ENCODE measurements at places on chromosomes 7 and 10.
A peak's percentile ranks its signal among the peaks of the same experiment; 100 is the strongest.

GRCh38 chr10:96921655-96922054, 89.6 kb downstream of the LCOR start:
- DNase-seq: no peak

- peak; percentile 10 for DNase-seq
These were observed 169.4 kb downstream of the ARHGAP12 start for GRCh38 chr10:31759124-31759798.

DNA sequence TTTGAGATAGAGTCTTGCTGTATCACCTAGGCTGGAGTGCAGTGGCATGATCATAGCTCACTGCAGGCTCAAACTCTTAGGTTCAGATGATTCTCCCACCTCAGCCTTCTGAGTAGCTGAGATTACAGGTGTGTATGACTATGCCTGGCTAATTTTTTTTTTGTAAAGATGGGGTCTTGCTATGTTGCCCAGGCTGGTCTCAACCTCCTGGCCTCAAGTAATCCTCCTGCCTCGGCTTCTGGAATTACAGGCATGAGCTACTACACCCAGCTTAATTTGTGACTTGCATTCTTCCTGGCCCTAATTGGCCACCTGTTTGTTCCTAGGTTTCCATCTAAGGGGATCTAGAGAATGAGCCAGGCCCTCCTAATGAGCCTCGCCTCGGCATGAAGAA, 9.3 kb downstream of the ARHGAP22 start:
- DNase-seq: no peak

- DNase-seq: no peak
These were observed 194.8 kb upstream of the PTN start for GRCh38 chr7:137538361-137538762.

- DNase-seq: no peak
These were observed 23.0 kb downstream of the PTPRN2 start for GRCh38 chr7:158564663-158565035.

- peak; percentile 12 for DNase-seq
These were observed 9.1 kb downstream of the EN2 start for GRCh38 chr7:155466814-155467733.

DNA sequence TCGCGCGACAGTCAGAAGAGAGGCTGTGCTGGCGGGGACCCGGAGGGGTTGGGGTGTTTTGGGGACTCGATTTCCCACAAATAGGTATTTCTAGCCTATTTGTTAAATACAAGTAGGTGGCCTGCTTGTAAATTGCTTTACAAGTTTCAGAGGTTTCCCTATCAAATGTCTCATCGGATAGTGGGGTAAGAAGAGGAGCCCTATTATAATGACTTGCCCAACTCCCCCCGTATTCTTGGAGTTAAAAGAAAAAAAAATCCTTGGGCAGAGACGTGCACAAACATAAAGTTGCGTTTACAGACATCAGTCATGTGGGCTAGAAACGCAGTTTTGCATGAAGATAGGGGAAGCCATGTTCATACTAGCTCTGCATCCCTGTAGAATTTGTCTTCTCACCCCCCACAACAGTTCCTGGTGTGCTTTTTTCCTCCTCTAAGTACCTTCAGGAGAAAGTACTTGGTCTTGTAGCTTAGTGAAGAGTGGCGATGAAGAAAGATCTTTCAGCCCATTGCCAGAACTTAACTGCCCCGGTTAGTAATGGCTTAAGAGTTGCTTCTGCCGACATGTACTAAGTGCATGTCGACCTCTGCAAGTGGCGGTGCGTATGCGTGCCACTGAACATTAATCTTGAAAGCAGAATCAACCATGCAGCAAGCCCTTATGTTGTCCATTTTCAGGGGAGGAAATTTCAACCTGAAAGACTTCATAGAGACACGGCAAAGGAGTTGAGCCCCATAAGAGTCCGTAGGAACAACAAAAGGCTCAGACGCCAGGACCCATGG, 832 bp upstream of the TIAL1 start:
- no peak for DNase-seq

DNA sequence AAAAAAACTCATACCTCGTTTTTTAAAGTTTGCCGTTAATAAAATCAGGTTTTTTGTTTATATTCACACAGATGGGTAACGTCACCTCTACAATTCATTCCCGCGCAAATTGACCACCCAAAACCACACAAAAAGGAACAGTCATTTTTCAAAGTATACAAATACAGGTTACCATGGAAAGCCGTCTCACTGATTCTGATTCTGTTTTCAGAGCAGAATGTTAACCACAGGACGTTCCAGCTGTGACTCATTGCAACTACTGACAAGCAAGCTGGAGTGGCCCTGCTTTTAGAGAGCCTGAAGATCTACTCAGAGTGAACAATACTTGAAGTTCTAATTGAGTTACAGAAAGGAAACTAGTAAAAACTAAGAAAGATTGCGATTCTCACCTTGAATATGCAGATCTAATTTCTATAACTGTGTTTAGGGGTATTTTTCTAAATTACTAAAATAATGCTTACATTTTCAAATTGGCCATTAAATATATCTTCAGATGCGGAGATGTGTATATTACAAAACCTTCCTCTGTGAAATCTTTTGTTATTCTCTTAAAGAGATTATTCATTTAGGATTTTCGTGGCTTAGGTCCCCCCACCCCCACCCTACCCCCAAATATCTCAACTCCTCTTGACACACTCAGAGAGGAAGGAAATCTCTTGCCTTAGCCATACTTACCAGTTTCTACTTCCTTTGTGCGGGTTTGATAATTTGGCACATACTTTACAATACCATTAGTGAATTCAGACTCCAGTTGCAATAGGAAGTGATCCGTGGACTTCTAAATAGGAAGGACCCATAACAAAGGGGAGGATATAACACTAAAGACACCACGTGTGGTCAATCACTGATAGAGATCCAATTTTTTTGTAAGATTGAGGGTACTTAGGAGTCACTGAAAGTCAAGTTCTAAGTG, 106.0 kb downstream of the CUBN start:
- no peak for DNase-seq

DNA sequence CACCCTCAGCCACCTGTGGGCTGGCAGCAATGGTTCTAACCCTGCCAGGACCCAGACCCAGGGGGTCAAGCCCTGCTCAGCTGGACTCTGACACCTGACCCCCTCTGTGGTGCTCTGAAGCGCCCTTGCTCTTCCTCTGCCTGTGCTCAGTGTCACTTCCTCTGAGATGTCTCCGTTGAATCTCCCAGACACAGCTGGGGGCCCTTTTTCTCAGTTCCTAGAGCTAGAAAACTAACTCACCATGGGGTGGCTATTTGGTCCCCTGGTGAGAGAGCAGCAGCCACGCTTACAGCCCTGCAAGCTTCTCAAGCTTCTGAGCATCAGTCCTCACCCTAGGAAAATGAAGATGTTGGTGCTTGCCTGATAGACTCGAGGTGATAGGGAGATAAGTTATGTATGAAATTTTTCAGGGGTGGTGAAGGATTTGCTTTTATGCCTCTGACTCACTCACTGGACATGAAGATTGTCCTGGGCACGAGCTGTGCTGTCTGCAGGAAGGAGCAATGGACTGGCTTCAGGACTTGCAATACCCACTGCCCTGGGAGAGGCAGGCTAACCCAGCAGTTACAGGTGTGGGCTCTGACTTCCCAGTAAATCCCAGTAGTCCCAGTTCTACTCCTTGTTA, 29.6 kb downstream of the COL13A1 start:
- no peak for DNase-seq

- no peak for DNase-seq
These were observed 294.5 kb downstream of the AUTS2 start for GRCh38 chr7:69892790-69893189.

GRCh38 chr7:44987996-44988395, 9.2 kb upstream of the MYO1G start:
- no peak for DNase-seq

- DNase-seq: no peak
These were observed at the start of gene GFRA1 for GRCh38 chr10:116272440-116273283. Gene GFRA1 (minus strand): TSS chr10:116273206. CDS start chr10:116272029, 1,177 bp downstream.

- no peak for DNase-seq
These were observed 442 bp downstream of the ANKRD2 start for GRCh38 chr10:97573021-97573420.

GRCh38 chr7:94396596-94396995, 1.9 kb downstream of the COL1A2 start:
- no peak for DNase-seq

GRCh38 chr7:155538293-155538692, 8.1 kb downstream of the CNPY1 start:
- no peak for DNase-seq

GRCh38 chr7:65037740-65038688, 31.5 kb upstream of the ERV3-1 start:
- DNase-seq: peak; percentile 82

- DNase-seq: no peak
These were observed 73.8 kb downstream of the DIP2C start for GRCh38 chr10:615583-616152.

DNA sequence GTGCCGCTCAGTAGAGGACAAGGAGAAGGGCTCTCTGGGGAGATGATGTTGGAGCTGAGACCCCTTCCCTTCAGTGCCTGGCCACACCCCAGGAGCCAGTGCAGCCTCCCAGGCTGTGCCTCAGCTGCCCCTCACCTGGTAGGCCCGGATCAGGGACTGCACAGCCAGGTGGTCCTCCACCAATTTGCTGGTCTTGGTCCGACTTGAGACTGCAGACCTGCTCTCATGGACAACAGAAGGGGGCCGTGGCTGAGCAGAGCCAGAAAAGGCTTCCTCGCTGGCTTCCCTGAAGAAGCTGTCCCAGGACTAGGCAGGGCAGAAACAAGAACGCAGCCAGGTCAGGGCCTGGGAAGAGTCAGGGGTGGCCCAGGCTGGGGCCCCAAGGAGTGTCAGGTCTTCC, 5.5 kb downstream of the OGDHL start:
- no peak for DNase-seq

GRCh38 chr7:151392426-151392825, 17.4 kb downstream of the WDR86 start:
- DNase-seq: no peak

GRCh38 chr7:13832346-13832745, 157.1 kb downstream of the ETV1 start:
- DNase-seq: no peak

GRCh38 chr10:22342421-22342820, 2.9 kb upstream of the SPAG6 start:
- no peak for DNase-seq

DNA sequence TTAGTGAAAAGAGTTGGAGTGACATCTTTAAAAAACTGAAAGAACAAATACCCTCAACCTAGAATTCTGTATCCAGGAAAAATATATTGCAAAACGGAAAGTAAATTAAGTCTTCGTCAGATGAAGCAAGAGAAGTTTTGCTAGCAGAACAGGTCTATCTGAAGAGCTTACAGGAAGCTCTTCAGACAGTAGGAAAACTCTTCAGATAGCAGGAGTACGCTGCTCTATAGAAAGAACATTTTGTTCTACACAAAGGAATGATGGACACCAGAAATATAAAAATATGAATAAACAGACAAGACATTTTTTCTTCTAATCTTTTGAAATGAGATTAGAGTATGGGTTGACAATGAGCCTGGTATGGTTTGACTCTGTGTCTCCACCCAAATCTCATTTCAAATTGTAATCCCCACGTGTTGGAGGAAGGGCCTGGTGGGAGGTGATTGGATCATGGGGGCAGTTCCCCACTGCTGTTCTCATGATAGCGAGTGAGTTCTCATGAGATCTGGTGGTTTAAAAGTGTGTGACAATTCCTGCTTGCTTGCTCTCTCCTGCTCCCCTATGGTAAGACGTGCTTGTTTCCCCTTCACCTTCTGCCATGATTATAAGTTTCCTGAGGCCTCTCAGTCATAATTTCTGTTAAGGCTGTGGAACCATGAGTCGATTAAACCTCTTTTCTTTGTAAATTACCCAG, 567.3 kb downstream of the AUTS2 start:
- DNase-seq: no peak

DNA sequence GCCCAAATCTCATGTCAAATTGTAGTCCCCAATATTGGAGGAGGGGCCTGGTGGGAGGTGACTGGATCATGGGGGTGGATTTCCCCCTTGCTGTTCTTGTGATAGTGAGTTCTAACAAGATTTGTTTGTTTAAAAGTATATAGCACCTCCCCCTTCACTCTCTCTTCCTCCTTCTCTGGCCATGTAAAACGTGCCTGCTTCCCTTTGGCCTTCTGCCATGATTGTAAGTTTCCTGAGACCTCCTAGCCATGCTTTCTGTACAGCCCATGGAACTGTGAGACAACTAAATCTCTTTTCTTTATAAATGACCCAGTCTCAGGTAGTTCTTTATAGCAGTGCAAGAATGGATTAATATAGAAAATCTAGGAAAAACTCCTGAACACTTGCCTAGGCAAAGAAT, 202.1 kb upstream of the SLC26A5 start:
- DNase-seq: no peak

DNA sequence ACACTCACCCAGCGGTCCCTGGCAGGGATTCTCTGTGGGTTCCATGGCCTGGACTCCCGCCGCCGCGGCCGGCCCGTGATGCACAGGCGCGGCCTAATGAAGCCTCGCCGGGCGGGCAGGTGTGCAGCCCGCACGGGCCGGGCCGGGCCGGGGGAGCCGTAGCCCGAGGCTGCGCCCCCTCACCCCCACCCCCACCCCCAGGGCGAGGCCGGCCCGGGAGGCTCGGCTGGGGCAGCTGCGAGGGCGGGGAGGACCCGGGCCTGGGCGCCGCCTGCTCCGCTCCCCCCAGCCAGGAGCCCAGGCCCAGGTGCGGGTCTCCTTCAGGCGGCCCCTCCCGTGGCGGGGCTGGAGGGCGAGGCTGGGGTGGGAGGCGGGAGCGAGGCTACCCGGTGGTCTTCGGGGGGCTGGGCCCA, at the start of gene NOBOX:
Gene NOBOX, minus strand, starts transcription at position 45 of the 413 bp plus-strand sequence.
- no peak for DNase-seq

DNA sequence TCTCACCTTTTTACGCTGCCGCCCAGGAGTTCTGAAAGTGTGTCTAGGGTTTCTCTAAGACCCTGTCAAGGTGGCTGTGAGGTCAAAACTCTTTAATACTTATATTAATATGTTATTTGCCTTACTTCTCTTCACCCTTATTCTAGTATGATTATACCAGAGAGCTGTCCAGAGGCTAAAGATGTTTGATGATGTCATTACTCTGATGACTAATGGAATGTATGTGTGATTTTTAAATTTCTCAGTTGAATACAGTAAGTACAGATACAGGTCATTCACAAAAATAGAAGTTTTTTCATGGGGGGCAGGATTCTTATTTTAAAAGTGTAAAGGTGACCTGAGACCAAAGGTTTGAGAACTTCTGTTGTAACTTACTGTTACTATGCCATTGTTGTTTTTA, 150.6 kb upstream of the FOXP2 start:
- DNase-seq: no peak
